ENCODE measurements at places on chromosomes 16 and 17.

DNA sequence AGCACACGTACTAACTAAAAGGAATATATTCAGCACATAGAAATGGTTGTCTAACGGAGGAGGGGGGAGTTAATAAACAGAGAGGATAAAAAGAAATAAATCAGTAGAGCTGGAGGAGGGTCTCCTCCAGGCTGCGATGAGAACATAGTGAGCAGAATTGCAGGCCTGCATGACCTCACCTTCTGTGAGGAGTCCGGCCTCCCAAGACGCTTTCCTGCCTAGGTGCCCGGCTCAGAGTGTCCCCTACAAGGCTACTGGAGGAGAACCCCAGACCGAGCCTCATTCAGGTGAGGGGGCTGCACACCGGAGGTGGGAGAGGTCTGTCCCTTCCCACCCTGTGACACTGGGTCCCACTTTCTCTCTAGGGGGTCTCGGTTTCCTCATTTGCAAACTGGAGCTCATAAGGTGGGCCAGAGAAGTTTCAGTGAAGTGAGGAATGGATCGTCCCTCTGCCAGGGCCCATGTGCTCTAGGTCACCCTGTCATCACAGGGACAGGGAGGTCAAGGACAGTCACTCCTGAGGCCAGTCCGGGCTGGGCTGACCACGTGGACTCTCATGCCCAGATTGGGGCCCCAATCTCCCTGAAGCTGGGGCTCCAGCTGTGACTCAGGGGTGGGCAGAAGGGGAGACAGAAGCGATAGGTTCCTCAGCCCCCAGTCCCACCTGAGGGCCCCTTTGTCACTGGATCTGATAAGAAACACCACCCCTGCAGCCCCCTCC is 3.3 kb upstream of the HBM start:
- no peak for DNase-seq

DNA sequence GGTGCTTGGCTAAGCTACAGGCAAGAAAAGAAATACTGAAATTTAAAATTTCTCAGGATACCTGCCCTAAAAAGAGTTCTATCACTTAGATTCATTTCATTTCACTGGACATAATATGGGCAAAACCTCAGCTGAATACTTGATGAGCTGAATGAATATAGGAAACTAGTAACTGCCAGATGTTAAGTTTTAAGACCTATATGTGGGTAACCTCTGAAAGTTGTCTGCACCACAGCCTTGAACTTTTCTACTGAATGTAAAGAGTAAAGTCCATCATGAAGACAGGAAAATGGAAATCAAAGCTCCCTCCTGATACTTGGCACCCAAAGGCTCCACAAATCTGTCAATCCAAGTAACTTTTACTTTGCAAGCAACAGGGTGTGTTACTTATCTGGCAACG is 50.8 kb downstream of the HIC1 start:
- no peak for DNase-seq

DNA sequence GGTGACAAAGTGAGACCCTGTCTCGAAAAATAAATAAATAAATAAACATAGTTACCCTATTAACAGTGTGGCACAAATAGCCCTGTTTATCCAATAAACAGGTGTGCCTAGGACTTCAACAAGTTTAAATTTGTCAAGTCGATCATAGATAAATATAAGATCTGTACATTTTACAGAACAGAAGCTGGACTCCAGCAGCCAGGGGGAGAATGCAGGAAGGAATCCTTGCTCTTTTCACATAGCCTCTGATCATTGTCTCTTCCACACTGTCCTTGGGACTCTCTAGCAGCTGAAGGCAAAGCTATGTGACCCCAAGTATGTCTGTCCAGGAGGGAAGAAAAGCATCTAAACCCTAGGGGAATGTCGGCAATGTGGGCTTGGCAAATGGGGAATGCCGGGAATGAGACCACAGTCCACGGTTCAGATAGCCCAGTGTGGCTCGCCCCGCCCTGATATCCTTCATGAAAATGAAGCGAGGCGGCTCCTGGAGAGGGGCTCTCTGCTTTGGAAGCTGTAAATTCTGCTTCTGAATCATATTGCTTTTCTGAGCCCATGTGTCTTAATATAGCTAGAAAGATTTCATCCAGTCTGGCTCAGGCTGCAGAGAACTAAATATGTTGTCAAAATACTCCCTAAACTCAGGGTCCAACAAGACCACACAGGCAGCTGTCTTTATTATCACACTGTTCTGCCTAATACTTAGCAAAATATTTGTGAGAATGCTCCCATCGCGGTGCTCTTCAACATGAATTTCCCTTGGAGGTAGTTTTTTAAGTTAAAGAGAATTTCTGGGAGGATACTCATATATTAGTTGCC is 24.9 kb upstream of the GRB2 start:
- DNase-seq: no peak

DNA sequence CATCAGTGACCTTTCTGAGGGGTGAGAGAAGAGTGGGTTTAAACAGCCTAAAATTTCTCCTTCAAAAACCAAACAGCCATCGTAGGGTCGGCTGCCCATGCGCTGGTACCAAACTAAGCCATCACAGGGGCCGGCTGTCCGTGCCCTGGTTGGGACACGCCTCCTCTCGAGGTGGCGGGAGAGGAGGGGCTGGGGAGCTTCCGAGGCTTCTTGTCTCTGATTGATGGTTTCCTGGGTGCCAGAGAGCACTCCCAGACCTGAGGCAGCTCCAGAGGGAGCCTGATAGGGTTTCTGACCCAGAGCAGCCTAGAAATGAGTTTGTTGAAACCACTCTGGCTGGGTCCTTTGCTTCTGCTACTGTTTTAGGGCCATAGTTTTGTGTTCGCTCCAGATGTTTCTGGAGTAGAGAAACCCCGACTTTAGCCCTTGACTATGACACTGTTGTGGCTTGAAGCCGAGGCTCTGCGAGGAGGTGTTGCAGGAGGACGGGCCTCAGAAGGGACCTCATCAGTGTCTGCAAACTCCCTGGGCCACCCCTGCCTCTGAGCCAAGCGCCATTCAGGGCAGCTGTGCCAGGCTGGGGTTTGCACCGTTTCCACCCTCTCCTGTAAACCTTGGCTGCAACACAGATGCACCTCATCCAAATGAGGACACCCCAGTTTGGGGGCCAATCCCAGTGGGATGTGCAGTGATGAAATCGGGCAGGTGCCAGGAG is 6.2 kb downstream of the ZNF276 start:
- no peak for DNase-seq

- DNase-seq: no peak
Observed at GRCh38 chr17:1630662-1631061, 2.0 kb upstream of the SLC43A2 start.

- no peak for DNase-seq
Observed at GRCh38 chr17:75225016-75225415, 19.5 kb downstream of the NUP85 start.

DNA sequence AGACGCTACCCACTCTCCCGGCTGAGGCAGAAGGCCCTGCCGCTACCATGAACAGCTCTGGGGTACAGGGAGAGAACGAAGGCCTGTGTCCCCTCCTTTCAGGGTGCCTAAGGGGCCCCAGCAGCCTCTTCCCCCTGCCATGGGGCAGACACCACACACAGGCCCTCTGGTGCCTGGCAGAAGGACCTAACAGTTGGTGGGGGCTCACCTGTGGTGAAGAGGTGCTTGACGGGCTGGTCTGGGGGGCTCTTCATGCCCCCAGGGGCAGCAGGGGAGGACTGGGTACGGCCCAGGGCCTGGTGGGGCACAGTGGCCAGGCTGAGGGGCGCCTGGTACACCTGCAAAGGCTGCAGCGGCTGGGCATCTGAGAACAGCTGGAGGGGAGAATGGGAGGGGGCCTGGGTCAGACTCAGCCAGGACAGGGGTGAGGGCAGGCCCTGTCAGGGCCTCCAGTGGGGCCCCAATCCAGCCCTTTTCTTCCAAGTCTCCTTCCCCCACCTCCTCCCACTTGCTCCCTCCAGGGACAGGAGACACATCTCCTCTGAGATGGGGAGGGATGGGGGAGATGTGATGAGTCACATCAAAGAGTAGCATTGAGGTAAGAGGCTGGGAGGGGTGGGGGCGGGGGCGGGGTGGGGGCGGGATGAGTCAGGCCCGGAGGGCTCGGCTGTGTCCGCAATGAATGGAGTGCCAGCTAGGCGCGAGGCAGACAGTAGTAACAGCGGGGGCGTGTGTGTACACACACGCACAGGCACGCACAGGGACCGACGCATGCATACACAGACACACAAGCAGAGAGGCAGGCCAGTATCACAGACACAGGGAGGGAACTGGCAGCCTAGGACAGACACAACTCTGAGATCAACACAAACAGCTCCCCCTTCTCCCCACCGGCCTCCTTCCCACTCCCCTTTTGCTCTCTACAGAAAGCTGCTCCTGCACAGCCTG is 16.1 kb downstream of the G6PC3 start:
- peak; percentile 58 for DNase-seq

DNA sequence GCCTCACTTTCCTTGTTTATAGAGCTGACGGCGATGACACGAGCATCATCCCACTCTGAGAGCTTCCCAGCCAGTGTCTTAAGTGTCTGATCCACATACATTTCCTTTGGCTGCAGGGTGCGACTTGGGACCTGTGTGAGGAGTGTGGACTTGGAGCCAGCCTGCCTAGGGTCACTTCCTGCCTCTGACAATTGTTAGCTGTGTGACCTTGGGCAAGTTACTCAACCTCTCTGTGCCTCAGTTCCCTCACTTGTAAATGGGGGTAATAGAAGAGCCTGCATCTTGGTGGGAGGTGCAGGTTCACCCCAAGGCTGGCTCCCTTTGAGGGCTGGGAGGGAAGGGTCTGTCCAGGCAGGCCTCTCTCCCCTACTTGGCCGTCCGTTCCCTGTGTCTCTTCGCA is 27.4 kb upstream of the GSE1 start:
- DNase-seq: no peak

- no peak for DNase-seq
Observed at GRCh38 chr17:62676952-62677596, 49.6 kb downstream of the MRC2 start.

DNA sequence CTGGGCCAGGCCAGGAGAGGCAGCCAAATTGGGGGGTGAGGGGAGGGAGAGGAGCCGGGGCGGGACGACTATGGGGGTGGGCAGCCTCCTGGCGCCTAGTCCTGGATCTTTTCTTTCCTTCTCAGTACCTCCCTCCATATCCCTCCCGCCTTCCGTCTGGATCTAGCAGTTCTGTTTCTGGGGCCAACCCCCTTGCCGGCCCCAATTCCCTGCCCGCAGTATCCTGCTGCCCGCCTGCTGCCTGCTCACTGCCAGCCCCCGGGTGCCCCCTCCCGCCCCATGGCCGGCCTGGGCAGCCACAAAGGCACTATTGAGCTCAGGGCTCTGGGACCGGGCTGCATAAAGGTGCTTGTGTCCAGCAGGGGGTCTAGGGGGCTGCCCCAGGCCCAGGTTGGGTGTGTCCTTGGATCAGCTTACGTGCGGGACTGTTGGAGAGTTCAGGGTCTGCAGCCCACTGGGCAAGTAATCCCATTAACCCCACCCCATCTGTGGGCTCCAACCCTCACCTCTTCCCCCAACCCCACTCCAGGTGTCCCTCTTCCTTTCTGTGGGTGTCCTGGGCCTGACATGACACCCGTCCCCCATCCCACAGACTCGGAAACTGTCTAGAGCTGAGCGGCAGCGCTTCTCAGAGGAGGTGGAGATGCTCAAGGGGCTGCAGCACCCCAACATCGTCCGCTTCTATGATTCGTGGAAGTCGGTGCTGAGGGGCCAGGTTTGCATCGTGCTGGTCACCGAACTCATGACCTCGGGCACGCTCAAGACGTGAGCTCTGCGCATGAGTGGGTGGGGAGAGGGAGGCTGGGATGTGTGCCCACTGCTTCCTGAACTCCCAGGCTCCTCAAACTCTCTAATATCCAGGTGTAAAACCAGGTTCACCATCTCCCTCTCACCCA is 2.0 kb downstream of the WNK4 start:
- no peak for DNase-seq

Measured in activated T-helper 9 cell treated with anti-CD3 and anti-CD28 coated beads, Interleukin-2, amount 50 U/mL, for 16 hours (primary cell).